Activated CD4-positive, alpha-beta T cell treated with anti-CD3 and anti-CD28 coated beads for 4 hours (primary cell): ENCODE measurements at places on chromosomes 5 and 9.

DNA sequence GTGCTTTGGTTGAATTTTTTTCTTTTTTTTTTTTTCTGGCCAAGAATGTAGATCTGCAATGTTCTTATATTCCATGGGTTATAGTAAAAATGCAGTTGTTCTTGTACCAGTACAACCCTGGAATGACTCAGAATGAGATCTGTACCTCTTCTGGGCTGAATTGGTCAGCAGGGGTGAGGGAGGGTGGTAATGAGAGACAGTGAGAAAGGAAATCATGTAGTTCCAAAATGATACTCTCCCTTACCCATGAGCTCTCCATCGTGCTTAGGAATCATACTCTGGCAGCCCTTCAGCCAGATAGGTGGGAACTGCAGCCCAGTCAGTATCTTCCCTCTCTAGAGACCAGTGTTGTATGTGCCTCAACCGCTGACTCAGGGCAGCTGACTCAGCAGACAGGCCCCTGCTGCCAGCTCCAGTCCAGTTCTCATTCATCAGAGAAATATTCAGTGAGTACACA lies 2.1 kb upstream of the GLIS3 start:
- DNase-seq = no peak

DNA sequence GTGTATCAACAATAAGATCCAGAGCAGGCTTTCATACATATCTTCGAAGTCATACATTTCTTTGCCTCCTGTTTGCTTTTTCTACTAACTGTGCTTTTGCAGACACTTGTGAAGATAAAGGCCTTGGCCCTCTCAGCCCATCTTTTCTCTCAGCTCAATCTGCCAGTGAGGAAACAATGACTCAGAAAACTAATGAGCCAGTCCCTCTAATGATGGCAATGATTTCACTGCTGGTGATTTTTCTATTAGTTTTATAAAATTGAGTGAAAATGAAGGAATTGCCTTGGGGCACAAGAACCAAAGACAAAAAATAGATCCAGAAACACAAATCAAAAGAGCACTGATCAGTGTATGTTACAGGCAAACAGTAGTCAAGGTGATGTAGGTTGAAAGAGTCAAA lies 167.7 kb upstream of the PPP2R2B start:
- no peak for DNase-seq

DNA sequence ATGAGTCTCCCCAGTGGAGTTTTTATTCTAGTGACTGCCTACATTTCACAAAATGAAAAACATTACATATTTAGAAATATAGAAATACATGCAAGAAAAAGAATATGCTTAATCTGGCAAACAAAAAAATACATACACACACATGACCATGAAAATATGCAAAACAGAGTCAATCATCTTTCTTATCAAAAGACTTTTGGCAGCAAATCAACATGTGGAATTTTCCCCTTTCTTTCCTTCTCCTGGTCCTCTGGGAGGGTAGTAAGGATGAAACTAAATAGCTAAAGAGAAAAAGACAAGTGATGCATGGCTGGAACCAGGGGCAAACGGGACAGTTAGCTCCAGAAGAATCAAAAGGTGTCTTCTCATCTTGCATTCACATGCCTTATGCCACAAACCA lies 69.4 kb downstream of the APBA1 start:
- DNase-seq = no peak

GRCh38 chr9:113266174-113266573 lies 9.2 kb downstream of the CDC26 start:
- DNase-seq = no peak

DNA sequence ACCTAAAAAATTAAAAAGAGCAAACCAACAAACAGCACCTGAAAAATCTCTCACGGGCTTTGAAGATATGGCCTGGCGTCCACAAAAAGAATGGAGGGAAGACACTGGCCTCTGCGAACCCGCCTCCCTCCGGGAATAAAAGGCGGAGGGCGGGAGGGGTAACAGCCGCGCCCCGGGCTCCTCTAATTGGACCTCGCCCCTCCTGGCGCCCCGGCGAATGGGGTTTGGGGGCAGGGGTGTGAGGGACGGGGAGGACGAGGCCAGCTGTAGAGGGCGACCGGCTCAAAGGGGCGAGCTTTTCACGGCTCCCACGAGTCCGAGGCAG lies 753 bp downstream of the FANCC start:
- DNase-seq = no peak

DNA sequence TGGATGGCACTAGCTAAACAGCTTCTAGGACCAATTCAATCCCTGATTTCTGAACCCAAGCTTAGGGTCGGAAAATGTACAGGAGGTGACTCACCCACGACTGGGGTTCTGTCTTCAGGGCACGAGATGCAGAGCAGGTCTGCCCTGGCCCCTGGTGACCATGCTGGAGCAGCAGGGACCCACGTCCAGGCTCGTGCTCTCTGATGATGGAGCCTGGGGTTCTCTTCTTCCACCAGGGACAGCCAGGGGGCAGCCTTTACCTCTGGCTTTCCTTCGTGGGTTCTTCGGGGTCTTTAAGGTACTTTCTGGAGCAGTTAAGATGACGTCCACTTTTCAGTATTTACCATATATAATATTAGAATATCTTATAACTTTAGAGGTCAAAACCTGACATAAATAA lies 2.1 kb downstream of the CFAP77 start:
- DNase-seq = no peak

DNA sequence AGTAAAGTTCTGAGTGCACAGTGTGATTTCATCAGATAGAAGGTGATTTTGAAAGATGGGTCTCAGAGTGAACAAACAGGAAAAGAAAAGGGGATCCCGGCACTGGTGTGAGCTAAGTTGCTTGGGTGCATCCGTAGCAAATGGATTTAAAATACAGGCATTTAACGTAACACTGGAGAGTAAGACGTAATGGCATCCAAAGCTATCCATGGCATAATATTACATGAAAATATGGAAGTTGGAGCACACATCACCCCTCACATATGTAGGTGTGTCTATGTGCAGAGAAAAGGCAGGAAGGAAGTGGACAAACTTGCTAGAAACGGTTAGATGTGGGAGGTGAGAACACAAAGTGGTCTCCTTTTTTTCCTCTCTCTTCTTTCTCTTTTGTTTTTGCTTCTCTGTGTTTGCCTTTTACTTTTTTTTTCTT lies 38.2 kb upstream of the SEMA4D start:
- DNase-seq = no peak

- no peak for DNase-seq
These were observed 55.2 kb downstream of the GLDC start for GRCh38 chr9:6590334-6590733.

- no peak for DNase-seq
These were observed 72.4 kb downstream of the NEK6 start for GRCh38 chr9:124330011-124330697.

- no peak for DNase-seq
These were observed 763.1 kb downstream of the TAF11L14 start for GRCh38 chr5:18397371-18397770.

DNA sequence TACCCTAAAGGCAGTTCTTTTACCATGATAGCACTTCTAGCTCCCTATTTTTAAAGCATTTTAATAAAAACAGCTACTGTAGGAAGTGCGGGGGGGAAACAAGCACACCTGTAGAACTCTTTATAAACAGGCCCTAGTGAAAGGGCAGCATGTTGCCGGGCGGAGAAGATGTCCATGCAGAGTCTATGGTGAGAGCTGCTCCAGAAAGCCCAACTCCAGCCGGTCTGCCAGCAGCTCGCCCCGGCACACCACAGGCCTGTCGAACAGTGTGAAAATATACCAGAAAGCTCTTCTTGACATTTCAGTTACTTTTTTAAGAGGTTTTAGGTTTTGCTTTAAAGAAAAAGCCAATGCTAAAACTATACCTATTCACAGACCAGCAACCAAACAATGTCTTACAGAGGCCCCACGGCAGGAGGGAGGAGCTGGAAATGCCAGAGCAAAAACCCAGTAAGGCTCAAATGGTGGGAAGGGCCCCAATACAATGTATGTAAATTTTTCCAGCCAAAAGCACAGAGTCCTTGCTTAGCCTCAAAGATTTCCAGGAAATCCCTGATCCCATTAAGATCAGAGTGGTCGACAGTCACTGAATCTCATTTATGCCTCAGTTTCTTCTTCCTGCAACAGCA lies 121.2 kb downstream of the SAXO1 start:
- no peak for DNase-seq

- no peak for DNase-seq
These were observed 123.8 kb downstream of the TMEM174 start for GRCh38 chr5:73296772-73297171.

DNA sequence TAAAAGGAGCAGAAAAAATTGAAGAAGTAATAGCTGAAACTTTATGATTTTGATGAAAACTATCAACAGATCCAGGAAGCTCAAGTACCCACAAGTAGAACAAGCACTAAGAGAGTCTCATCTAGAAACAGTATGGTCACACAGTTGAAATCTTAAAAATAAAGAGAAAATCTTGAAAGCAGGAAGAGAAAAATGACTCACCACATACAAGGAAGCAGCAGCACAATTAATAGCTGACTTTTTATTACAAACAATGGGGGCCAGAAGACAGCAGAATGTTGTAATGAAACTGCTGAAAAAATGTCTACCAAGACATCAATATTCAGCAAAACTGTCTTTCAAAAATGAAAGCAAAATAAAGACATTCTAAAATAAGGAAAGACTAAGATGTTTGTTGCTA lies 1108.3 kb upstream of the DMAC1 start:
- DNase-seq = no peak

DNA sequence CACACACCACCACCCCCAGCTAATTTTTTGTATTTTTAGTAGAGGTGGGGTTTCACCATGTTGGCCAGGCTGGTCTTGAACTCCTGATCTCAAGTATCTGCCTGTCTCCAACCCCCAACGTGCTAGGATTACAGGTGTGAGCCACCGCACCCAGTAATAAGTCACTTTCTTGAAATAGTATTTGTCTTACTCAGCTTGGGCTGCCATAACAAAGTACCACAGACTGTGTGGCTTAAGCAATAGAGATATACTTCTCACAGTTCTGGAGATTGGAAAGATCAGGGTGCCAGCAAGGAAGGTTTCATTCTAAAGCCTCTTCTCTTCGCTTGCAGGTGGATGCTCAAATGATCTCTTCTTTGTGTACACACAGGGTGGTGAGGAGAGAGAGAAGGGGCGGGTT lies 99.8 kb downstream of the ARRDC3 start:
- DNase-seq = no peak

GRCh38 chr5:169218176-169218575 lies 82.8 kb downstream of the SLIT3 start:
- DNase-seq = no peak

GRCh38 chr5:141521244-141521781 lies 32.4 kb downstream of the PCDHGC5 start:
- no peak for DNase-seq

DNA sequence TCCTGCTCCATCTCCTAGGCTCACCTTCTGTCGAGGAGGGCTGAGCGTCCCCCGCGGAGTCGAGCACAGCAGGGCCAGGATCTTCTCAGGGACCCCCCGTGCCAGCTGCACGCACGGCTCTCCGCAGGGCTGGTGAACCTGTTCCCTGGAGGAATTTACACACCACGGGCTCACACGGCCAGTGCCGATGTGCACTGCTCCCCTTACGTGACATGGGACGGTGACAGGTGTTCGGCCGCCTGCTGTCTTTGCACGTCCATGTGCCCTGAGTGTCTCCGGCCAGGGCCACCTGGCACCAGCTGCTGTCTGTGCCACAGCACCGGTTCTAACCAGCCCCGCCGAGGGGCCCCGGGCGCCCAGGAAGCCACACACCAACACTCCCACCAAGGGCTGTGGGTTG lies 8.7 kb upstream of the AGPAT2 start:
- DNase-seq = no peak

DNA sequence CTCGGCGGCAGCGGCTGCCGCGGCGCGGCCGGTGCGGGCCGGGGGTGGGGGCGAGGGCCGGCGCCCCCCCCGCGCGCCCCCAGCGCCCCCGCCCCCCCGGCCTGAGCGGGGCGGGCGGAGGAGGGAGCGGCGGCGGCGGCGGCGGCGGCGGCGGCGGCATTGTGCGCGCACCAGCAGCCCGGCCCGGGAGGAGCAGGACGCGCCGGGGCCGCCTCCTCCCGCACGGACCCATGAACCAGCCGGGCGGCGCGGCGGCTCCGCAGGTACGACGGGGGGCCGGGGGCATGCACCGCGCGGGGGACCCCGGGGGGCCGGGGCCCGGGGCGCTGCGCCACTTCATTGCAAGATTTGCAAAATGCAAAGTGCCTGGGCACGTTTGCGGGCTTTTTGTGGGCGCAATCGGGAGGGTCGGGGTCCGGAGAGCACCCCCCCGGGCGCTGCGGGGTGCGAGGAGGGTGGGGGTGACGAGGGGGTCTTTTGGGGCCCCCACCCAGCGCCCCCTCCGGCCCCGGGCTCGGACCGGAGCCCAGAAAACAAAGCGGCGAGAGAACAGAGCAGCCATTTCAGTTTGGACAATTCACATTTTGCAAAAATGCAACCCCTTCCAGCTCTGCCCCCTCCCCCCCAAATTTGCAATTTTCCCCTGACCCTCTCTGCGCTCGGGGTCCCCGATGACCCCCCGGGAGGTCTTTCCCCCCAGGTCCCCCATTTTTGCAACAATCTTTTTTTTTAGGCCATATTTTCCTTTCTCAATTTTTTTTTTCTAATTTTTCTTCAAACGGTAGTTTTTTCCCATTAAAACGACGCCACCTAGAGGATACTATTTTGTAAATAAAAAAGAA lies at the start of gene ZNF618:
Gene ZNF618 (plus strand): TSS at position 159 of the 842 bp plus-strand sequence. CDS start 72 bp downstream, at position 231.
- no peak for DNase-seq

DNA sequence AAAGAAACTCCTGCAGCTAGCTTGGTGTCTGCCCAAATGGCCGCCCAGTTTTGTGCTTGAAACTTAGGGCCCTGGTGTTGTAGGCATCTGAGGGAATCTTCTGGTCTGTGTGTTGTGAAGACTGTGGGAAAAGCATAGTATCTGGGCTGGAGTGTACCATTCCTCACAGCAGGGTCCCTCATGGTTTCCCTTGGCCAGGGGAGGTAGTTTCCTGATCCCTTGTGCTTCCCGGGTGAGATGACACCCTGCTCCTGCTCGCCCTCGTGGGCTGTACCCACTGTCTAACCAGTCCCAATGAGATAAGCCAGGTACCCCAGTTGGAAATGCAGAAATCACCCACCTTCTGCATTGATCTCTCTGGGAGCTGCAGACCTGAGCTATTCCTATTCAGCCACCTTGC lies 182.8 kb downstream of the GDNF start:
- DNase-seq = no peak

- DNase-seq = peak; percentile 46
These were observed 646 bp downstream of the CARNMT1 start for GRCh38 chr9:75027187-75028107.

- no peak for DNase-seq
These were observed 27.6 kb downstream of the FGF1 start for GRCh38 chr5:142658278-142658677.

DNA sequence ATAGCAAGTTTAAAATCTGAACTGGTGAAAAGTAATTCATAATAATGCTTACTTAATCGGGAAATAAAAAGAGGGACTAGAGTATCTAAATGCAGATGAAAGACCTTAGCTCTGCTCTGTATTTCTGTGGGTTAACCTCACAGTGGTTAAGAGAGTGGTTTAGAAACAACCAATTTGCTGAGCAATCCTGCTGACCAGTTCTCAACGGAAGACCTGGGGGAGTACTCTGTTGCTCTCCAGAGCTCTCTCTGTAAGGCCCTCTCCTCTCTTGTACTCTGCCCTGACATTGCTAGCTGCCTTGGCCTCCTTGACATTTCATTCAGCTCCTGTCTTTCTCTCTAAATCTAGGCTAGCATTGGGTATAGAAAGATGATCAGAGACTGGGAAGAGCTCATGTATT lies 1186.6 kb upstream of the SEMA6A start:
- DNase-seq = no peak

GRCh38 chr5:141657937-141658545 lies 6.8 kb upstream of the FCHSD1 start:
- DNase-seq = no peak
